ENCODE measurements at places on chromosomes 5 and 9.

GRCh38 chr5:38932854-38933408, 87.1 kb downstream of the OSMR start:
- no peak for DNase-seq

DNA sequence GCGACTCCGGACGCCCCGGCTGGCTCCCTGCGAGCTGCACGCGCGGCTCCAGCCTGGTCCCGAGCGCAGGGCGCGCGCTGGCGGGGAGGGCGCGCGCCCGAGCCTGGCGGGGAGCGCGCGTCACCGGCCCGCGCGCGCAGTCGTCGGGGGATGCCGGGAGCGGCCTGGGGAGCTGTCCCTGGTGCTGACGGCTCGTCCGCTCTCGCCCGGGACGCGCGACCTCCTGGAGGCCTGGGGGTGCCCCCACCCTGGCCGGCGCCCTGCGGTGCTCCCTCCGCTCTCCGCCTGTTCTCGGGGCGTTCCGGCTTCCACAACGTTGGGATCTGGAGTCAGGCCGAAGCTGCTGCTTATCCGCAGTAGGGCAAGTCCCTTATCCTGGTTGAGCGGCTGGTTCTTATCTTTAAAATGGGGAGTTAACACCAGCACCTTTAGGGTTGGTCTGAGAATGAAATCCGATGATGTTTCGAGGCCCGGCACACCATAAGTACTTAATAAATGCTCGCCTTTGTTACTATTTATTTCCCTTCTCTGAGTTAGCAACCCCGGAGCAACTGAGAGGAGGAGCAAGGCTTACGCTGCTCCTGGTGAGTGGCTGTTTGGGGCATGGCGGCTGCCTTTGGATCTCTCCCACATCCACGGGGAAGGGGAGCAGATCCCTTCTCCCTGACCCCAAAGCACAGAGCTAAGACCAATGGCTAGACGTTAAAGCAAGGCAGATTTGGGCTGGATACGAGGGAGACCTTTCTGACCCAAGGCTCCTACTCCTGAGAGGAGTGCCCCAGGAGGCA, at the start of gene FAM163B:
TSS of gene FAM163B (minus strand) at position 79 of the 788 bp plus-strand sequence. CDS start 29,166 bp downstream, outside the sequence.
- no peak for DNase-seq

DNA sequence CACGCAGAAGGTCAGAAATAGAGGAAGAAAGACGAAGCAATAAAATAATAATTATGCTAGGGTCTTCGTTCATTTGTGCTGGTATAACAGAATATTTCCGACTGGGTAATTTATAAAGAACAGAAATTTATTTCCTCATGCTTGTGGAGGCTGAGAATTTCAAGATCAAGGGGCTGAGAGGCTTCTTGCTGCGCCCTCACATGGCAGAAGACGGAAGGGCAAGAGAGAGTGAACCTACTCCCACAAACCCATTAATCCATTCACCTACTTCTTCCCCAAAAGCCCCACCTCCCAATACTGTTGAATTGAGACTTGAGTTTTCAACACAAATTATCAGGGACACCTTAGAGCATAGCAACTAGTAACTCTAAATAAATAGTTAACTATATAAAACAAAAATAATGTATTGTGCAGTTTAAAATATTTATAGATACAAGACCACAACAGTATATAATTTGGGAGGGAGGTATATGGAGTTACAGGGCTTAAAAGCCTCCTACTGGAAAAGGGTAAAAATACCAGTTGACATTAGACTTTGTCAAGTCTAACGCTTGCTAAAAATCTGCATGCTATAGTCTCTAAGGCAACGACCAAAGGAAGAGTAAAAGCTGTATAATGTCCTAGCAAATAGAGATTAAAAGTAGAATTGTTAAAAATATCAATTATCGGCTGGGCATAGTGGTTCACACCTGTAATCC, 40.3 kb upstream of the NAA35 start:
- DNase-seq: no peak

DNA sequence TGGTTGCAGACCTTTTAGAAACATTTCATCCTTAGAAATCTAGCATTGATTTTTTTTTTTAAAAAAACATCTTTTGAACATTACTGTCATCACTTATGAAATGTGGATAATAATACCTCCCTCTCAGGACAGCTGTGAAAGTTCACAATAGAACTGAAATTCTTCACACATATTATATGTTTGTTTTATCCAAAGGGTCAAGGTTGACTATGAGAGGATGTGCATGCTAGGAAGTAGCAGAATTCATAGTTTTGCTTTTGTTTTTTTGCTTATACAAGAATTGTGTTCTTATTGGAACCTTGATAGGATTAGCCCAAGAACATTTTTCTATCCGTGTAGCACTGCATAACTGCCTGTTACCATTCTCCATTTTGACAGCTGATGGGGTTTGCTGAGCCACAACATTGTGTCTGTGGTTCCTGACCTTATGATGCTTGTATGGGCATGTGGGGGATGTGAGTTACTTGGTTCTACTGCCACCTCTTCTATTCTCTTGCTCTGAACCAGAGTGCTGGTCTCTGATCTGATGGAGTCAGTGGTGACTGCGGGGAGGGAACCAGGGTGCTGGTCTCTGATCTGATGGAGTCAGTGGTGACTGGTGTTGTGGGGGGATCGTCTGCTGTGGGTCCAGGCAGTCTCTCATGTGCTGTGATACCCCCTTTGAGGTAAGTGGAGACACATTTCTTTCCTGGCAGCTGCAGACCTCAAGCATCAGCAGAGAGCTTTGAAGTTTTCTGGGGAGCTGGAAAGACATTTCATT, 27.1 kb upstream of the ACTBL2 start:
- no peak for DNase-seq

- no peak for DNase-seq
Measured at GRCh38 chr5:134438721-134439123, 27.0 kb upstream of the CDKN2AIPNL start.

GRCh38 chr9:115373710-115374045, 255.7 kb upstream of the TNC start:
- DNase-seq: no peak

- no peak for DNase-seq
Measured at GRCh38 chr5:128035689-128036088, 47.9 kb upstream of the SLC12A2 start.

GRCh38 chr9:100074093-100074492, 24.7 kb downstream of the ERP44 start:
- DNase-seq: no peak

GRCh38 chr9:134291452-134291881, 34.8 kb upstream of the RXRA start:
- no peak for DNase-seq

- DNase-seq: no peak
Measured at GRCh38 chr9:104900871-104901270, 27.1 kb downstream of the ABCA1 start.

DNA sequence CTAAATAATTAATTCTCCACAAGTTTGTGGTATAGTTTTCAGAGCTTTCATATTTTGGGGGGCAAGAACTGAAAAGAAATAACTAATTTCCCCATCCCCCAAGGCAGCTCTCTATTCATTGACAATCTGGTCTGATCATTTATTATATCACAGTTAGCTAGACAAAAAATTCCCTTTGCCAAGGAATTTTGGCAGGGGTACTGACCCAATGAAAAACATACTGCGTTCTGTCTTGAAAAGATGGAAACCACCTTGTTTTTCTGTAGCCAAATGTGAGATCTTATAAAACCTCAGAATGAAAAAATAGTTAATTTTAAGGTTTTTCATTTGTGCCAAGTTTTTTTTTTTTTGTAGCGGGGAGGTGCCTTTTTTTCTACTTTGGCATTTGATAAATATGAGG, 1008.9 kb downstream of the EFNA5 start:
- DNase-seq: no peak

DNA sequence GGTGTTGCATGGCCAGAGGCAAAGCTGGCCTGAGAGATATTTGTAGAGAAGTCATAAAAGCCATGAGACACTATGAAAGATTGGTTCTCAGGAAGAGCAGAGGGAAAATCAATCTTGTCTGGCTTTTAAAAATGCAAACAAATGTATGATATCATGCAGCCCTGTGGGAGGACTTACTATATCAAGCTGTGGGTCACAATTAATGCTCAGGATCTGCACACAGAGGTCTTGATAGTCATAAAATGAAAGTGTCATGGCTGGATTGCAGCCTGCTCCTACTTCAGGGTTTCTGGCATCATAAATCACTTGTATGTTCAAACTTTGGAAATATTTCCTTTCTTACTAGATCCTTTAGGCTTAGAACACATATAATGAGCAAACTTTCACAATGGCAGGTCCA, 151.5 kb downstream of the SEMA6A start:
- DNase-seq: no peak

GRCh38 chr5:6084836-6085235, 293.5 kb downstream of the MED10 start:
- no peak for DNase-seq

DNA sequence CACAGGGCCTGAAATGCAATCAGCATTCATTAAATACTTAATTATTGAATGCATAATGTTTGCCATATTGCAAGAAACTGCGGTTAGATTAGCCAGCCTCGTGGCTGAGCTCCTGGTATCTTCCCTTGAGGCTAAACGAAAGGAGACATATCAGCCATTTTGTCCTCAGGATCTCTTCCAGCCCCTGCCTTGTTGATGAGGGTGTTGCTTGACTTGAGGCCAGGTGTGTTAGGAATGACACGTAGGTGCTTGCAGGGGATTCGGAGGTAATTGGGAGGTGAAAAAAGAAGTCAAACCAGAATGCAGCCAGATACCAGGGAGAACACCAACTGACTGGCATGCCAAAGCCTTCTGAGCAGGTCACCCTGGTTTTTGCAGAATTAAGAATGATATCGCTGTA, 12.5 kb downstream of the SH3RF2 start:
- no peak for DNase-seq

DNA sequence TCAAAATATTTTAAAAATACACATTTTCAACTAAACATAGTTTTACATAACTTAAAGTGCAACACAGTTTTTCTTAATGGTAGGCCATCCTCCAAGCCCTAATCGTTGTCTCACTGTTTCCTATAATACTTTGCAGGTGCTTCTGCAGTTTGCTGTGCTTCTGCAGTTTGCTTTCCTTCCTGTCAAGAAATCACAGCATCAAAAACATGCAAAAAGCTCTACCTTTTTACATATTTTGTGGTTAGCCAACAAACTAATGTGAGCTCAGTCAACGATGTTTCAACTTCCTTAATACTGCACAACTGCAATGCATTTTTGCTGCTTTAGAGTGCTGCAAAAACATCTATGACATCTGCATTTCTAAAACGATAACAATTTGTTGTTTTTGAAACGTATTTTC, 25.2 kb downstream of the EMB start:
- no peak for DNase-seq

- DNase-seq: no peak
Measured at GRCh38 chr5:173010547-173011464, 27.2 kb downstream of the ATP6V0E1 start.

DNA sequence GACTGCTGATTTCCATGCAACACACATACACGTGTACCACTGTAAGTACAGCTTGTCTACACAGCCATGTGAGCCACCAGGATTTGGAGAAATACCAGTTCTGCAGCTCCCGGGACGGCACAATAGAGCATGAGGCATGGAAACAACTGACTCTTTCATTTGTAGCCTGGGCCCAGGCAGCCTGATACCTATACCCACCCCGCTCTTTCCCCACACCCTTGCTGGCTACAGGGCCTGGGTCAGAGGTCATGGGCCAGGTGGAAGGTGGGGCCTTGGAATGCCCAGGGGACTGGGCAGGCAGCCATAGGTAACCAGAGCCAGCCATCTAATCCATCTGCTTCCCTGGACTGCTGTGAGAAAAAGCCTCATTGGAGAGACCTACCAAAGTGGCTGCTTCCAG, 39.0 kb upstream of the ZSWIM6 start:
- DNase-seq: no peak

GRCh38 chr5:171542525-171543140, 123.2 kb downstream of the FGF18 start:
- DNase-seq: no peak

GRCh38 chr9:134561427-134562145, 80.0 kb upstream of the COL5A1 start:
- DNase-seq: no peak

GRCh38 chr9:32136700-32137339, 247.6 kb upstream of the ACO1 start:
- DNase-seq: no peak

- no peak for DNase-seq
Measured at GRCh38 chr9:38250279-38251035, 142.0 kb upstream of the ALDH1B1 start.

DNA sequence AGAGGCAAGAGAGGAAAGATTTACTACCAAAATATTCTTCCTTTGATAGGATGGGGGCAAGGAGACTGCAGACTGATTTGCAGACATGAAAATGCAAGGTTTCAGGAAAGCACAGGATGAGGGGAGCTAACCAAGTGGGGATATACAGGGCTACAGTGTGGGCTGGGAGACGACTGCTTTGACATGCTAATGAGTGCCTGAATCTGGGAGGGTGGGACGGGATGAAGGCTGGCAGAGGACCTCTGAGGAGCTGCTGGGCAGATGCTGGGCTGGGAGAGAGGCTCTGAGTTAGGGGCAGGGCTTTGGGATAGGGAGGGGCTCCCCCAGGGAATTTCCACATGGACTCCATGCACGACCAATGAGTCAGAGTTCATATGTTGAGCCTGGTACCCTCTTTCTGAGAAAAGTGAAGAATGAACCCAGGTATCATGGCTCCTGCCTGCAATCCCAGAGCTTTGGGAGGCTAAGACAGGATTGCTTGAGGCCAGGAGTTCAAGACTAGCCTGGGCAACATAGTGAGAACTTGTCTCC, 4.9 kb upstream of the CPLX2 start:
- no peak for DNase-seq

DNA sequence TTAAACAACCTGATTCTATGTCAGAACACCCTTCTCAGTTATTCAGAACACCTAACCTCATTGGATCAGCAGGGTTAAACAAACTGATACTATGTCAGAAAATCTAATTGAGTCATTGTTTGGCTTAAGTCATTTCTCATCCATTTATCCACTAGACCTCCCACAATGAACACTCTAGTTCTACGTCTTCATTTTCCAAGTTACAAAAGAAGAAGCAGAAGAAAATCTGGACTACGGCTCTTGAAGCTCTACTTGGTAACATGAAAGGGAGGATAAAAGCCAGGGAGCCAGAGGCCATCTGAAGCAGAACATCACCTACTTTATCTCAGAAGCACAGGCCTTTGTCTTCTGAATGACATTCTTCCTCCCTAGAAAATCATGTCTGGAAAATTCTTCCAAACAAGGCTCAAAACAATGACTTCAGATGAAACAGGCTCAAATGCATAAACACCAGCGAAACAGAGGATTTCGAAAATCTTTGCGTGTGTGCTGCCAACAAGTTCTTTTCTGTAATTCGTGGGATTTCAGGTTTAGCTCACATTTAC, 35.4 kb upstream of the TGFBI start:
- no peak for DNase-seq

- DNase-seq: no peak
Measured at GRCh38 chr9:121935739-121936138, 157.4 kb downstream of the TTLL11 start.

GRCh38 chr5:73170522-73170921, 2.5 kb upstream of the TMEM174 start:
- DNase-seq: no peak

GRCh38 chr5:111399113-111399512, 113.2 kb downstream of the STARD4 start:
- no peak for DNase-seq

DNA sequence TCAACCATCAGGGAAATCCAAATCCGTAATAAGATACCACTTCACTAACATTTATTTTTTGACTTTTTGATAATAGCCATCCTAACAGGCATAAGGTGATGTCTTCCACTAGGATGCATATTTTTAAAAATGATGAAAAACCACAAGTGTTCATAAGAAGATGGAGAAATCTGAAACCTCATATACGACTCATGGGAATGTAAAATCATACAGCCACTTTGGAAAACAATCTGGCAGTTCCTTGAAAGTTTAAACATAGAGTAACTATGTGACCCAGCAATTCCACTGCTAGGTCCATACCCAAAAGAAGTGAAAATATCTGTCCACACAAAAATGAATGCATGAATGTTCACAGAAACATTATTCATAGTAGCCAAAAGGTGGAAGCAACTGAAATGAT, 431.0 kb downstream of the ENC1 start:
- no peak for DNase-seq
